ENCODE measurements at places on chromosomes 5 and 9.

GRCh38 chr9:136520053-136520540 lies 25.8 kb downstream of the NOTCH1 start:
- DNase-seq: no peak

DNA sequence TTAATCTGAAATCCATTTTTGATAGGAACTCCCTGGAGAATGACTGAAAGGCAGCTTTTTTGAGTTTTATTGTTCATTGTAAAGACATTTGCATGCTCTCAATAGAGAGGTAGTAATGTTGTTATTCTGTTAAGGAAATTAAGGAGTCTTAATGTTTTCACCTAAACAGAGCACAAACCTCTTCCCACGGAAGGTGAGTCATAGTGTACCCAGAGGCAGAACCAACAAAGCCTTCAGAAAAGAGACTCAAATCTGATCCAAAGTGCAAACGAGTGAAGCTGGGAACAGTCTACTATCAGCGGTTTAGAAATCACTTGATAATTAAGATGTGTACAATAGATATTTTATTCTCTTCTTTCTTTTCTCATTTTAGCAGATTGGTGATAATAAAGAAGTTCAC lies 470.5 kb downstream of the PLK2 start:
- DNase-seq: no peak

- DNase-seq: no peak
Measured at GRCh38 chr5:65261499-65261898, 220.2 kb downstream of the ADAMTS6 start.

DNA sequence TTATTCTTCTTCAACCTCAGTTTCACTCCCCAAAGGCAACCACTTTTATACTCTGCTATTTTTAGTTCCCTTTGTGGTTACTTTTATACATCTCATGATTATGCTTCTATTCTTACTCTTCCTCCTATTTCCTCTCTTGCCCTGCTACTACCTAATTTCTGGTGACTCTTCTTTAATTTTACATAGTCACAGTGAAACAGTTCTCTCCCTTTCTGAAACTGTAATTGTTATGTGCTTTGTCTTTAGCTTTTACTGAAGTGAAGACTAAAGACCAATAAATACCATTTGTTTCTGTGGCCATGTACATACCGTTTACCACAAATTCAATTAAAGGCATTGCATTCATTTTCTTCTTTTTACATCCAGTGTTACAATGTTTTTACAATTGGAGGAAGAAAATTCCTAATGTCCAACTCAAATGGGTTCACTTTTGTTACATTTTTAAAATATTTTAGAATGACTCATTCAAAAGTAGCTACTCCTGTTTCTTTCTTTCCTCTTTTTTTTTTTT lies 410.6 kb downstream of the PSAT1 start:
- DNase-seq: no peak

DNA sequence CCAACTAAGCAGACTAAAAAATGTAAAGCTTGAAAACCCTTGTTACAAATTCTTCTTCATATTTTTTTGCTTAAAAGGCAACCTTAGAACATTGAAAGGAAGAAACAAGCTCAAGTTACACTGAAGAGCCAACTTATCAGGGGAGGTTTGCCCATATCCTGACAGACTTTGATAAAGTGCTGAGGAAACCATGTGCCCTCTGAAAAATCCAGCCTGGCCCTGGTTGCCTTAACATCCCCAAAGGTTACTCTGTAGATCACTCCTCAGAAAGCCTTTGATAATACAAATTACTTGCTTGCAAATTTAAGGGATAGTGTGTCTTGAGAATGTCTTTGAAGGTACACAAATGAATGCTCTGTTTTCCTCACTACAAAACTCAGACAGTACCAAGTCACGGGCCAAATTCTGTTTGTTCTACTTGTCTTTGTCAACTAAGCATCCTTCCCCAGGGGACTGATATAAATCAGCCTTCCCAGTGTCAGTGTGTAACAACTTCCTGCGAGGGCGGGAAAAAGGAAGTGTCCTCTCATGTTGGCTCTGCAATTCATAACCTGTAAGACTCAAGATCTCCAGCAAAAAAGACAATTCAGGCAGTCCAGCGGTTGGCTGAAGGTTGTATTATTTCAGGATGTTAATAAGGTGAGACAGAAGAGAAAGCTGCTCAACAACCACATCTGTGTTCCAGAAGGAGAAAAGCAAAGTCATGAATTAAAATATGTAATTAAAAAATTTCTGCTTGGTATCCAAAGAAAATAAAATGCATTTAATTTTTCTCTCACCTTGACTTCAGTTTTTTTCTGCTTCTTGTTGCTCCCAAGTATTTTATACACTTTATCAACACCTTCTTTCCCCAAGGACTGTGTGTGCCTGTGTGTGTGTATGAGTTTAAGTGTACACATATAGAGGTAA lies 199.9 kb downstream of the PIK3R1 start:
- DNase-seq: no peak

DNA sequence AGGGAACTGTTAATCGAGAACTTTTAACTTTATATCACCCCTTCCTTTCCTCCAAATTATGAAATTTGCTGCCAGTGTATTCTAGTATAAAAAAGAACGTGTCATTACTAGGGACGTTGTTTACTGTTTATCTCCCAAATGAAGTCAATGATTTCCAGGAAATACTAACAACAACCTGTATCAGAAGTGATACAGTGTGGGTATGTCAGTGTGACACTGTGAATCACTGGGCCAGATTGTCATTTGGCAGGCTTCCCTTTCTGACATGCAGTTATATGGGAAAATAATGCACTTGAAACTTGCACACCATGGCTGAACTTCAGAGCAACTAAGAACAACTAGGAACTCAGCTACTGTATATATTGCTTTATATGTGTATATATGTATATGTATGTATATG lies 12.6 kb downstream of the ZNF462 start:
- no peak for DNase-seq

- DNase-seq: no peak
Measured at GRCh38 chr9:114005371-114006154, 72.5 kb downstream of the AMBP start.

DNA sequence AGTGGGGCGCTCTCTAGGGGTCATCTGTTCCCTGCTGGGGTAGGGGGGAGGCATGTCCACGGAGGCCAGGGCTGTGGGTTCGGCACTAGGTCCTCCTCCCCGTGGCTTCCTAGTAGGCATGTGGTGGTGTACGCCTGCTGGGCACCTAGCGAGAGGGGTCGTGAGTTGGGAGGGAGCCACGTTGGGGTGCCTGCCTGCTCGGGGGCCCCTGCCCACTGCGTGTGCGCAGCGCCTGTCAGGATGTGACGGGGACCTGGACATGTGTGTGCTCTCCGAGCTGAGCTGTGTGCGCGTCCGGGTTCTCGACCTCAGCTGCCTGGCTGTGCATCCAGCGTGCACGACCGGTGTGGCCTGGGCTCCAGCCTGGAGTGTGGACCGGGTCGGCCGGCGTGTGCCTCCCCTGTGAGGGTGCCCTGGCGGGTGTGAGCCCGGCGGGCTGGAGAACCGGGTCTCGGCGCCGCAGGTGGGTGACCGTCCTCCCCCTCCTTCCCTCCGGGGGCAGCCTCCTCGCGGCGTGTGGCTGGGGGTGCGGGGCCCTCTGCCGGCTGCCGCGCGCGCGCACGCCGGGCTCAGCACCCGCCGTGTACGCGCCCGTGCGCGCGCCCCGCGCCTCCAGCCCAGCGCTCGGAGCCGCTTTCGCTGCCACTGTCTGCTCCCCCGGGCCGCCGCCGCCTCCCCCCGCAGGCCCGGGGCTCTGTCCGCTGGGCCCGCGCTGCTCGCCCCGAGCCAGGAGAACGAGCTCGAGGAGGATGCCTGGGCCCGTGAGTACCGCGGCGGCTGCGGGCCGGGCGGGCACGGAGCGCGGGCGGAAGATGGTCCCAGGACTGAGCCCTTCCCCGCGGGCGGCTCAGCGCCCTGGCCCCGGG lies at the start of gene PRR7:
TSS of gene PRR7 (plus strand) at position 615 of the 866 bp plus-strand sequence. CDS start 8,254 bp downstream, outside the sequence.
- DNase-seq: peak; percentile 80

DNA sequence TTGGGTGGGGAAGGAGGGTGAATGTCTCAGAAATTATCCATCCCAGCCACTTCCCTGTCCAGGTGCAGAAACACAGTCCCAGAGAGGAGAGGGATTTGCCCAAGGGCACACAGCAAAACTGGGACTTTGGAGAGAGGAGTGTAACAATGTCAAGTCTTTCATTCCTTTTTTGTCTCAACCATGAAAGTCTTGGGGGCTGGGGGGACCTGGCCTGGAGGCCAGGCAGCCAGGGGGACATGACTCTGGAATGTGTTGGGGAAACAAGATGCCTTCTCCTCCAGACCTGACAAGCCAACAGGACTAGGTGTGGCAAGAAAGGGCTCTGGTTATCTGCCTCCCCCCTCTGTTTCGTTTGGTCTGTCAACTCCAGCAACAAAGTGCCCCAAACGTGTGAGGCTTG lies 13.9 kb upstream of the HAND1 start:
- no peak for DNase-seq

DNA sequence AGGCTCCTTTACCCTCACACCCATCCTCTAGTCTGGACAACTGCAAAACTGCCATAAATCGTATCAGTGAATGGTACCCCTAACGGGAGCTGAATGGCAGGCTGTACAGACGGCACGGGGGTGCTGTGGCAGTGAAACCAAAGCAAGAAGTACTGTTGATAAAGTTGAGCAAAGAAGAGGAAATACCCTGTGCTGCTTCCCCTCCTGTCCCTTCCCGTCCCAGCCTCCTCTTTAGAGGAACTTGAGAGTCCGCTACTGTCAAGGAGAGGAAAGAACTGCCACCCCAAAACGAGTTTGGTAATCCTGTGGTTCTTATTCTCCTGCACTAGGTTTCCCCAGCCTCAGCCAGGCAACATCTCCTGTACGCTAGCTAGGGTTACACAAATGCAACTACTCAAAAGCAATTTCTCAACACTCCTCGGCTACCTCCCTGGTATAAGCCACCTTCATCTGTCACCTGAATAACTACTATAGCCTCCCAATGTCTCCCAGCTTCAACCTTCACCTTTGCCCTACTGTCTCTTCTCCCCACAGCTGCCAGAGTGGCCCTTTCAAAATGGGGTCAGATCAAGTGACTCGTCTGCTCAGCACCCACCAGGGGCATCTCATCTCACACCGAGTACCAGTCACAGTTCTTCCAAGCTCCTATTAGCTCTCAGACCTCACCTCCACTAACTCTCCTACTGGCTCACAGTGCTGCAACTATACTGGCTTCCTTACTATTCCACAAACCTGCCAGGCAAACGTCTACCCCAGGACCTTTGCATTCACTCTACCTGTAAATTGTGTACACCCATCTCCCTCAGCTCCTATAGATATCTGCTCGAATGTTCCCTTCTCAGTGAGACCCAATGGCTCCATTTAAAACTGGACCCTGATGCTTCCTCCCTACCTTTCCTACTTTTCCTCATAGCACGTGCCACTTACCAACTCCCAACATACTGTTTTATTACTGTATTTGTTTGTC lies 4.1 kb downstream of the GLRX start:
- DNase-seq: peak; percentile 26

DNA sequence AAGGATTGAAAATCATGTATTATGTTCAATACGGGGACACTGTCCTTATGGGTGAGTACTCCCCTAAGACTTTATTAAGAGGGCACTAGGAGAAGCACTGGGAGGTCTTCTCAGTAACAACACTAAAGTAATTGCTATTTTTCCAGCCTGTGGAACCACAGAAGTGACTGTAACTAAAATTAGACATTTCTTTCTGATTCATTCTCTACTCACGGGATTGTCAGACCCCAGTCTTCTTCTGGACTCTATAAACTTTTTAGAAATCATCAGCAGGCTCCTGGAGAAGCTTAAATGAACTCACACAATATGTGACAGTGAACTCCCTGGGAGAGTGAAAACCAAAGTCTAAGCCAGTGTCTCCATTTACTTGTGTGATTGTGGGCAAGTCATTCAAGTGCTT lies 14.5 kb downstream of the TLR4 start:
- DNase-seq: no peak

GRCh38 chr9:126836216-126836615 lies 24.2 kb upstream of the ZBTB34 start:
- no peak for DNase-seq

GRCh38 chr9:127886401-127886972 lies 9.0 kb upstream of the AK1 start:
- no peak for DNase-seq

DNA sequence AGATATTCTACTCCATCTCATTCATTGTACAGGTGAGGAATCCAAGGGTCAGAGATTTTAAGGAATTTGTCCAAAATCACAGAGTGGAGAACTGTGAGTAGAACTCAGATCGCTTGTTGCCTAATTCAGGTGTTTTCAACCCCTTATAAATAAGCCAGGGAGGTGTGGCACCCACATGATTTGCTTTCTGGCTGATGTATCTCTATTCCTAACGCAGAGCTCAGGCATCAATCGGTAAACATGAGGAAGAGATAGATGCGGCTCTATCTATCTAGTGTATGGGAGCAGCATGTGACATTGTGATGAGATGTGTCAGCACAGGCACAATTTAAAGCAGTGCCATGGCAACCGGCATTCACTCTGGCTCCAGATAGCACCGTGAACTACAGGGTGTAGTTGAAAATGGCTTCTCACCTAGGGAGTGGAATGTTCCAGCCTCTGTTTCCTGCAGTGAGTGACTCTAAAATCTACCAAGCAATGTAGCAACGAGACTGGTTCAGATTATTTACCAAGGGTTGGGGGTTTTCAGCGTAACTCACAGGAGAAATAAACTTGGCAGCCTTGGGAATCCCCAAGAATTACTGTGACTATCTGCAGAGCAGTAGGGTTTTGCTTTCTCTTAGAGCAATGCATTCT lies 53.4 kb upstream of the SUB1 start:
- DNase-seq: peak; percentile 24

GRCh38 chr5:87686975-87687374 lies 274.2 kb upstream of the CCNH start:
- no peak for DNase-seq

GRCh38 chr5:149932445-149933350 lies 11.9 kb downstream of the PDE6A start:
- DNase-seq: no peak

GRCh38 chr9:35564658-35565061 lies 40.4 kb upstream of the TESK1 start:
- no peak for DNase-seq

- DNase-seq: no peak
Measured at GRCh38 chr5:91383956-91384300, 811 bp upstream of the ARRDC3 start.

DNA sequence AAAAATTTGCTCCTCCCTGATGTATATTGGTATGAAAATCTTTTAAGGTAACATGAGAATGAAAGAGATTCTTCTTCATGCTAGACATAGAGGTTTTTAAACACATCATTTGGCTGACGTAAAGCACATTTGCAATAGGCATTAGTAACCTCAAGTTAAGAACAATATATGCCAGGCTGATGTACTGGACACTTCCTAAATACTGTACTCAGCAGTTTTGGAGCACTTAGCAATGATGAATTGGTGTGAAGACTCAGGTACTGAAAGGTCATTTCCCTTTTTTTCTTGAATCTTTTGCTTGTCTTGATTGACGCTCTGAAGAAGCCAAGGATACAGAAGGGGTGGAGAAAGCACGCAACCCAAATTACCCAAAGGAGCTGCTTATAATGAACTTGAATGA lies 322.5 kb downstream of the PDE4D start:
- DNase-seq: no peak

GRCh38 chr5:79924936-79925893 lies 65.8 kb downstream of the MTX3 start:
- DNase-seq: peak; percentile 16

DNA sequence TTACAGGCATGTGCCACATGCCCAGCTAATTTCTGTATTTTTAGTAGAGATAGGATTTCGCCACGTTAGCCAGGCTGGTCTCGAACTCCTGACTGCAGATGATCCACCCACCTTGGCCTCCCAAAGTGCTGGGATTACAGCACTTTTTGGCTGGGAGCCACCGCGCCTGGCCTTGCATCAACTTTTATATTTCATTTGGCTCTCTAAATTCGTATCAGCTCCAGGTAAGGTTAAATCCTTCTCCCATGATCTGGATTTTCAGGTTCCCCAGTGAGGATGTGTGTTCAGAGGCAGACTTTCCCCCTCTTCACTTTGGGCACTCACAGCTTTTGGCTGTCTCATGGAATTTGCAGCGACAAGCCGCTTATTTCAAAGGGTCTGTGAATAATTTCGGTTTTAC lies 16.8 kb upstream of the RNF38 start:
- no peak for DNase-seq
